ENCODE measurements at places on chromosomes 4 and X. TPM values are rescaled to one million over a fixed set of nuclear protein-coding genes. Genes with fewer than 3 reads are reported as not detected.

- no peak overlapping the region for H3K27ac ChIP-seq
- no peaks in the 10 kb centered on the region for H3K36me3 ChIP-seq
- peaks cover 15% of the 10 kb centered on the region for H3K4me1 ChIP-seq
- DNase-seq = no peak
- H3K27me3 ChIP-seq = no peaks in the 10 kb centered on the region
Observed at GRCh38 chr4:68732653-68733466, 62.4 kb upstream of the UGT2B15 start.

The ATP1B4 gene
- total RNA-seq = not detected

- peaks cover 14% of the 10 kb centered on the region for H3K36me3 ChIP-seq
- H3K4me3 ChIP-seq = no peak overlapping the region
- no peak for DNase-seq
- no peak overlapping the region for H3K27ac ChIP-seq
- H3K27me3 ChIP-seq = no peaks in the 10 kb centered on the region
Observed at GRCh38 chr4:155367608-155368007, 9.2 kb downstream of the MAP9 start.

DNA sequence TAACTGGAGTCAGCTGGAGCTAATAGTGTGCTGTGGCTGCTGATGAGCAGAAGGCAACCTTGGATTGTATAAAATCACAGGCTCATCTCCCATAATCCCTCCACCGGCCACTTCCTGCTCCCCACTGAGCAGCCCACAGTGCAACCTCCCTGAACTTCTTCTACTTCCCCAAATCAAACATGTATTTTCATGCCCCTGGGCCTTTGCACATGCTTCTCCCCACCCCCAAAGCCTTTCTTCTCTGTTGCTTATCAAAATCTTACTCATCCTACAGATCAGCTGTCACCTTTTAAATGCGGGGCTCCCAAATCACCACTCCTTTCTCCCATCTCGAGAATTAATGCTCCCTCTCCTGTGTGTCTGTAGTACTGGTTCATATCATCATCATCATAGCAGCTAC, 35.8 kb downstream of the RHOH start:
- no peak for DNase-seq
- no peaks in the 10 kb centered on the region for H3K27me3 ChIP-seq
- H3K27ac ChIP-seq = no peak overlapping the region
- no peaks in the 10 kb centered on the region for H3K4me1 ChIP-seq
- no peak overlapping the region for H3K4me3 ChIP-seq

- peaks cover 4% of the 10 kb centered on the region for H3K36me3 ChIP-seq
- no peak overlapping the region for H3K4me3 ChIP-seq
- H3K27me3 ChIP-seq = no peaks in the 10 kb centered on the region
- H3K4me1 ChIP-seq = no peaks in the 10 kb centered on the region
- no peak for DNase-seq
- H3K27ac ChIP-seq = no peak overlapping the region
Observed at GRCh38 chr4:24956091-24956490, 43.2 kb upstream of the CCDC149 start.

The SMIM31 gene
- not detected for total RNA-seq

The ZC4H2 gene
- total RNA-seq = 41.7 TPM

GRCh38 chrX:70908541-70908940, at the start of gene TEX11:
Gene TEX11 (minus strand): TSS chrX:70908711. CDS start chrX:70907789, 922 bp downstream.
- DNase-seq = no peak
- no peak within 1 kb of the TSS for H3K4me3 ChIP-seq
- no peaks in the 10 kb centered on the region for H3K27me3 ChIP-seq
- H3K36me3 ChIP-seq = peaks cover 3% of the 10 kb centered on the region
- H3K27ac ChIP-seq = no peak within 1 kb of the TSS

GRCh38 chr4:131974730-131975129, 1174.4 kb upstream of the PCDH10 start:
- no peaks in the 10 kb centered on the region for H3K27me3 ChIP-seq
- no peak for DNase-seq
- H3K27ac ChIP-seq = no peak overlapping the region
- no peak overlapping the region for H3K4me3 ChIP-seq
- no peaks in the 10 kb centered on the region for H3K4me1 ChIP-seq

The HSPA4L gene
- 7.7 TPM for total RNA-seq

The ADAMTS3 gene
- total RNA-seq = 2.7 TPM

The COL4A6 gene
- total RNA-seq = 21.5 TPM

DNA sequence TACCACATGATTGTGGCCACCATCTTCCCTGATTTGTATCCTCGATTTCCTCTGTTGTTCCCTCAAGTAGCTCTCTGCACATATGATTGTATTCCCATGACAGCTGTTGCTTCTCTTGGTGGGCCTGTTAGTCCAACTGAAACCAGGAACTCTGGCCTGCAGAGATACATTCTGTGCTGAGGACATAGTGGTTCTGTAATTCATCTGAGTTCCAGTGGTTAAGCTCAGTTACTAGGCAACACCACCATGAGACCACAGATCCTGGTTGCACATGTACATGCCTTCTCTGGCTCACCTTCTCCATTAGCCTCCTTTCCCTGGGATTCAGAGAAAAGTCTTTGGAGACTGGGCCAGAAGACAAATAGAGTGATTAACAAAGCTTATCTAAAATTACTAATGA, 172.1 kb upstream of the SLC7A11 start:
- H3K36me3 ChIP-seq = no peaks in the 10 kb centered on the region
- H3K4me1 ChIP-seq = peaks cover 4% of the 10 kb centered on the region
- H3K27ac ChIP-seq = no peak overlapping the region
- no peaks in the 10 kb centered on the region for H3K27me3 ChIP-seq

The CYSLTR1 gene
- not detected for total RNA-seq

GRCh38 chrX:132714913-132715312, 226.1 kb upstream of the MBNL3 start:
- no peak overlapping the region for H3K27ac ChIP-seq
- no peaks in the 10 kb centered on the region for H3K36me3 ChIP-seq
- H3K4me3 ChIP-seq = no peak overlapping the region
- no peak for DNase-seq
- no peaks in the 10 kb centered on the region for H3K4me1 ChIP-seq
- no peaks in the 10 kb centered on the region for H3K27me3 ChIP-seq

All from neural crest cell (in vitro differentiated cells).